Esophagus squamous epithelium (tissue), 5 donors: ENCODE measurements at places on chromosomes 3 and 15.

DNA sequence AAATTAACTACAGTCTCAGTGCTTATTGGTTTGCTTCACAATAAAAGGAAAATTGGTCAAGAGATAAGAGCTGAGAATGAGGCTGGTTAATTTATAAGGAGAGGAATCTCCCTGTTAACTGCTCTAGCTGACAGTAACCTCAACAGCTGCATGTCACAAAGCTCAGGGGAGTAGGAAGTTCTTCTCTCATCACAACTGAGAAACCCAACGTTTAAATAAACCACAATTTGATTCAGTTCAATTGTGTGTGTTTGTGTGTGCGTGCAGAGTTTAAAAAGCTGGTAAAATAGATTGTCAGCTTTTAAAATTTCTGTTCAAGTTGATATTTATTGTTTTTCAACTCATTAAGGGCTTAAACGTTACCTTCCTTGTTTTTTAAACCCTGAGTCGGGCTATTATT, 3.5 kb upstream of the TGFBR2 start:
- no peak for DNase-seq

DNA sequence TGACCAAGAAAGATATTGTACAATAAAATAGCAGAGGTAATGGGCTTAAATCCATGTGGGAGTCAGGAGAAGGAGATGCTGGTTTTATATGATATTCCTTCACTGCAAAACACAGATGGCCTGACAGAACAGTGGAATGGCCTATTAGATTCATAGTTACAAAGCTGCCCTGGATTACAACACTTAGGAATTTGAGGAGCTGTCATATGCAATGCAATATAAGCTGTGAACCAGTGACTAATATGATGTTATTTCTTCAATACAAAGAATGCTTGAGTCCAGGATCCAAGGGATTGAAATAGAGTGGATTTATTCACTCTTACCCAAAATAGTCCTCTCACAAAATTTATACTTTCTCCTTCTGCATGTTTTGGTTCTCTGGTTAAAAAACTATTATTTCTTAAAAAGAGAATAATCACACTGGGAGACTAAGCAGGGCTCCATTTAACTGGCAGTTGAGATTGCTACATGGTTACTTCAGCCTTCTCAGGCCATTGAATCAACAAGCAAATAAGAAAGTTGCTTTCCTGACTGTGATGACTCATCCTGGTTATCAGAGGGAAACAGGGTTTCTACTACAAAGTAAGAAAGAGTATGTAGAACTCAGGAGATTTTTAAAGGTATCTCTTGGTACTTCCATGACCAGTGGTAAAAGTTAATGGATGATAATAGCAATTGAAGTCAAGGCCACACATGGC, 79.8 kb upstream of the ZPLD1 start:
- no peak for DNase-seq

DNA sequence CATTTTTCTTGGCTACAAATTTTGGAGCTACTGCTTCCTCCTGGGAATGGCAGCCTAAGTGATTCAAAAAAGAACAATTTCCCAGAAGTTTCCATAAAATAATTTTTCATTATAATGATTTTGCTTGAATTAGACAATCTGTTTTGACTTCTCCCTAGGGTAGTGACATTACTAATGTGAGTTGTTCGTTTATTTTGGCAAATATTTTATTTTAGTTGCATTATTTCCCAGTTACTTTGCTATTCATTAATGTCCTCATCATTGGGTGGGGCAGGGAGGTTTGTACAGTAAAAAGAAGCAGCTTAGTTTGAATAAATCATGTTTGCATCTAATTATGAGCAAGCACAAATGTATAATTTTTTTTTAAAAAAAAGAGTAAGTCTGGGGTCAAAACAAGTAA, 686.6 kb downstream of the ROBO2 start:
- no peak for DNase-seq

DNA sequence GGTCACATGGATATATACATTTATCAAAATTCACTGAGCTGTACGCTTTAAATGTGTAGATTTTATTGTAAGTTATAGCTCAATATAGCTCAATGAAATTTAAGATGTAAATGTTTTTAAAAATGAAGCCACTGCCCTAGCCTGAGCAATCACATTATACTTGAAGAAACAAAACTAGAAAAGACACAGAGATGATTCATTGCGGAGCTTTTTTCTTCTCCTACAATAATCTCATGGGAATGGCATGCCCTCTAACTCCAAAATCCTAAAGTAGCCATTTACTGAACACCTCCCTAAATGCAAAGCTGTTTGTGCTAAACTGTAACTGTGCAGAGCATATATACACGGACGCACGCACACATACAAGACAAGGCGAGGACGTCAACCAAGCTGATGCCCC, 84.2 kb downstream of the MYO9A start:
- no peak for DNase-seq

DNA sequence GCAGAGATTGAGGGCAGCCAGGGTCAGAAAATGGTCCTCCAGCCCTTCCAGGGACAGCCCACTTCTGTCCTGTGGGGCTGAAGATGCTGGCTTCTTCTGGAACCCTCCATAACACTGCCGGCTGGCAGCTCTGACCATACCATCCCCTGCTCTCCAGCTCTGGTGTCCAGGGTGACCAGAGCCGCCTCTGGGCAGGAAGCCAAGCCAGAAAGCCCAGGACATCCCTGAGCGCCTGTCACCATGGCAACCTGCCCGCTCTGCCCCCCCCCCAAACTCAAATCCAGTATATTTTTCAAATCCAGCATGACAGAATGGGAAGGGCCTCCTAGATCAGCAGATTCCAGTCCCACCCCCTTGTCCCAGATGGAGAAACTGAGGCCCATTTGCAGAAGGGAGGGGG, 420 bp upstream of the TMIE start:
- no peak for DNase-seq

GRCh38 chr3:40292637-40293349, 16.7 kb upstream of the EIF1B start:
- DNase-seq, result no peak

DNA sequence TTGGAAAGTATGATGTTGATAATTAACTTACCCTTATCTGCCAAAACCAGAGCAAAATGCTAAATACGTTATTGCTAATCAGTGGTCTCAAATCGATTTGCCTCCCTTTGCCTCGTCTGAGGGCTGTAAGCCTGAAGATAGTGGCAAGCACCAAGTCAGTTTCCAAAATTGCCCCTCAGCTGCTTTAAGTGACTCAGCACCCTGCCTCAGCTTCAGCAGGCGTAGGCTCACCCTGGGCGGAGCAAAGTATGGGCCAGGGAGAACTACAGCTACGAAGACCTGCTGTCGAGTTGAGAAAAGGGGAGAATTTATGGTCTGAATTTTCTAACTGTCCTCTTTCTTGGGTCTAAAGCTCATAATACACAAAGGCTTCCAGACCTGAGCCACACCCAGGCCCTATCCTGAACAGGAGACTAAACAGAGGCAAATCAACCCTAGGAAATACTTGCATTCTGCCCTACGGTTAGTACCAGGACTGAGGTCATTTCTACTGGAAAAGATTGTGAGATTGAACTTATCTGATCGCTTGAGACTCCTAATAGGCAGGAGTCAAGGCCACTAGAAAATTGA, 59.7 kb downstream of the DCUN1D1 start:
- DNase-seq, result no peak

- no peak for DNase-seq
These were observed 396.4 kb downstream of the NLGN1 start for GRCh38 chr3:173793963-173794362.

GRCh38 chr15:41891226-41891625, 2.6 kb downstream of the SPTBN5 start:
- DNase-seq, result no peak

DNA sequence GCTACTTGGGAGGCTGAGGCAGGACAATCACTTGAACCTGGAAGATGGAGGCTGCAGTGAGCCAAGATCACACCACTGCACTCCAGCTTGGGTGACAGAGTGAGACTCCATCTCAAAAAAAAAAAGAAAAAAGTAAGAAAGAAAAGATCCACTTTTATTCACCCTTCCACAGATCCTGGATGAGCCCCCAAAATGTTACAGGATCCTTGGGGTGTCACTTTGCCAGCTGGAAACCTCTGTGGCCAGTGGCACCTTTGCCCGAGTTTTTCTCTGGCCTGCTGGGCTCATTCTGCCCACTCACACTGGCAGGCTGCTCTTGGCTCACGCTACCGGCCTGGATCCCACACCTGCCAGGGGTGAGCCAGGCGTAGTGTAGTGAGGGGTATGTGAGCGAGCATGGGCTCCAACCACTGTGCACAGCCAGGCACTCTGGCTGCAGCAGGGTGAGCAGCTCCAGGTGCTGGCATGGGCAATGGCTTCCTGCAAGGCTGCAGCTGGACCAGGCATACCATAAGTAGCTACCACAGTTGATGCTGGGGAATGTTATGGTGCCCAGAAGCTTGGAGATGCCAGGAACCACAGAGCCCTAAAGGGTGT, 57.8 kb upstream of the C15orf39 start:
- no peak for DNase-seq

- DNase-seq, result no peak
These were observed 716 bp downstream of the SELENOS start for GRCh38 chr15:101276501-101277037.

DNA sequence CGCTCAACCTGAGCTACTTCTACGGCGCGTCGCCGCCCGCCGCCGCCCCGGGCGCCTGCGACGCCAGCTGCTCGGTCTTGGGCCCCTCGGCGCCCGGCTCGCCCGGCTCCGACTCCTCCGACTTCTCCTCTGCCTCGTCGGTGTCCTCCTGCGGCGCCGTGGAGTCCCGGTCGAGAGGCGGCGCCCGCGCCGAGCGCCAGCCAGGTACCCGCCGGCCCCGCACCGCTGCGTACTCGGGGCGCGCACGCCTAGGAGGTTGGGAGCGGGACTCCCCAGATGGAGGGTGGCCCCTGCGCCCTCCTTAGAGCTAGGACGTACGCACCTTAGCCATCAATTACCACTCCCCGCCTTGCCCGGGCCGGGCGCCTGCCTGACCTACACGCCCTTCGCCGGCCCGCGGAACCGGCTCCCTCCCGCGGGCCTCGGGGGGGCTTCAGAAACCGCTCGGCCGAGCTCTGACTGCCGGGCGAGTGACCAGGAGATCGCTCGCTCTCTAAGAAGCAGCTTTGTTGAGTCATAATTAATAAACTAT, 466 bp downstream of the NFKBIZ start:
- peak; percentile 21 for DNase-seq

GRCh38 chr3:73813291-73813690, 188.6 kb upstream of the PDZRN3 start:
- no peak for DNase-seq

DNA sequence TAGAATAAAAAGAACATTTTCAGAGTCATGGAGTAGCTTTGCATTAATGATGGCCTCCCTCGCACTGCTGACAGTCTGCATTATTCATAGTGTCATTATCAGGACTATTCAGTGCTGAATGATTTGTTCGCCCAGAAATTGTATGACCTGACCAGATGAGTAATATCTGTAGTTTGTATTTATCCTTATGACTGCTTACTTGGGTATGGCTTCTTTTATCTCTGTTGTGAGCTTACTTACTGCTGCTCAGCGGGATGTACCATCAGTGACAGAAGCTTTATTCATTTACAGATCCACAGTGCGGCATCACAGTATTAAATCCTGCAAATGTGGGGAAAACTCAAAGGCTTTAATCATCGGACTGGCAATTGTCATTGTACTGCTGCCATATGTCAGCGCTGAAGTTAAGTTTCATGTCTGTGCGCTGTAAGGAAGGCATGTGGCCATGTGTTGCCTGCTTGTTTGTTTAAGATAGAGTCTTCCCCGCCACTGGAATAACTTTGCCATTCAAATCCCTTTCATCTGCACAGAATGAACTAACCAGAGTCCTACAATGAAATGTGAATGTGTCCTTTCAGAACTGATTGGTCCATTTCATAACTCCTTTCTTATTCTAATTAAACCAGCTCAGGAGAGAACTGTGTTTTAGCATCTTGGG, 262.2 kb downstream of the CHL1 start:
- no peak for DNase-seq

GRCh38 chr3:168249550-168250414, 154.1 kb upstream of the GOLIM4 start:
- no peak for DNase-seq

- no peak for DNase-seq
These were observed 103.1 kb downstream of the DGKG start for GRCh38 chr3:186258968-186259367.

- DNase-seq, result no peak
These were observed 309.7 kb upstream of the RBMS3 start for GRCh38 chr3:28971156-28971555.

GRCh38 chr3:65831733-65832425, 206.8 kb downstream of the MAGI1 start:
- no peak for DNase-seq

GRCh38 chr15:41977757-41978383, 5.5 kb upstream of the EHD4 start:
- no peak for DNase-seq

DNA sequence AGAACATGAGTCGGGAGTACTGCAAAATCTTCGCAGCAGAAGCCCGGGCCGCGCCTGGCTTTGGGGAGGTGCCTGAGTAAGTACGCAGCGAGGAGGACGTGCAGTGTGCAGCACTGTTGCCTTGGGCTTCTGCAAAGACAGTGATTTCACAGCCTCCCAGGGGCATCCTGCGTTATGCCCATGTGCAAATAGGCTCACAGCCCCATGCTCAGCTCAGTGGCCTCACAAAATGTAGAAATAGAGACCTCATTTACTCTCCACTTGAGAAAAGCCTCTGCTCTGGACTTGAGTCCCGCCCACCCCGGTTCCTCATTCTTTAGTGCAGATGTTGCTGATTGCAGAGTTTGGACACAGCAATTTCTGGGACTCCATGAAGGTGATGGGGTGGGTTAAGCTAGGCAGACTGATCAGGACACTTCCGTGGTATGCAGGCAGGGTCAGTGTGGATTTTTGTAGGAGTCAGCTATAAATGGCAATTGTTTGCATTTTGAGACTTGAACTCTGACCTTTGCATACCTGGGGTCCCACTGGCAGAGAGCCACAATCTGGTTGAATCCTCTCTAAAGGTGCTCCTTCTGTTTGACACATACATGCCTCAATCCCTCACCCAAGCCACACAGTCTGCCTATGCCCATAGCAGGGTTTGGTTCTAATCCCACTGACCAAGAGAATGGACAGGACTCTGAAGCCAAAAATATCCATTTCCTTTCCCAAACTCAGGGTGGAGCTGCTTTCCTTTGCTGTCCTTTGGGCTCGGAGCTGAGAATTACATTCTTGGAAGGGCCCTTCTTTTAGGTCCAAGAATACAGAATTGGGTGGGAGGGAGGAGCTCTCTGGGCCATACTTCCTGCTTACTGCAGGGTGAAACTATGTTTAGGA, 20.7 kb upstream of the SLC28A1 start:
- DNase-seq, result no peak

DNA sequence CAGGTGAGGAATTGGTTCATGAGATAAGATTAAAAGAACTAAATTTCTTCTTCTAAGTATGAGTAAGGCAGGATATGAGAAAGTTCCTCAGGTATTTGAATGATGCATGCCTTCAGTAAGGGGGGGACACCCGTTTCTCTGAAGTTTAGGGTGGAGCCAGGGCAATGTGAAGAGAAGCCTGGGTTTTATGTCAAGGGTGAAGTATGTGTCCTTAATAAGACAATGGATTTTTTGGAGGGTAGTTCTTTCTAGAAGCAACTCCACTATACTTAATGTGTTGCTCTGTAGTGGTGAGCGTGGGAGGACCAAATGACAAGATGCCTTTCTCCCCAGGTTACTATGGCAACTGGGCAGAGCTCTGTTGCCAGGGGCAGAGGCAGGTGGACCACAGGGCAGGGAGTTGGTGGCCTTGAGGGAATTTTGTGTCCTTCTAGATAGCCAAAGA, 44.0 kb downstream of the PHLDB2 start:
- no peak for DNase-seq

- DNase-seq, result no peak
These were observed 1.8 kb upstream of the CCR1 start for GRCh38 chr3:46209746-46210470.

- DNase-seq, result no peak
These were observed 7.2 kb upstream of the STAC start for GRCh38 chr3:36373084-36373483.

GRCh38 chr3:157103280-157103679, 56.7 kb downstream of the CCNL1 start:
- no peak for DNase-seq
